ENCODE measurements at places on chromosomes 2 and 18.
A peak's percentile ranks its signal among the peaks of the same experiment; 100 is the strongest.

GRCh38 chr2:27798948-27799645 is 27.6 kb downstream of the MRPL33 start:
- DNase-seq: no peak

GRCh38 chr2:15303874-15304273 is 257.3 kb downstream of the NBAS start:
- DNase-seq: no peak

GRCh38 chr2:8581601-8582041 is 100.2 kb upstream of the ID2 start:
- DNase-seq: no peak

GRCh38 chr18:51668607-51669006 is 471.1 kb upstream of the MEX3C start:
- DNase-seq: no peak

- no peak for DNase-seq
Measured at GRCh38 chr18:25251068-25251467, 100.9 kb downstream of the ZNF521 start.

GRCh38 chr18:56562479-56562878 is 75.9 kb downstream of the TXNL1 start:
- no peak for DNase-seq

- no peak for DNase-seq
Measured at GRCh38 chr2:201126308-201127151, 10.6 kb downstream of the CFLAR start.

DNA sequence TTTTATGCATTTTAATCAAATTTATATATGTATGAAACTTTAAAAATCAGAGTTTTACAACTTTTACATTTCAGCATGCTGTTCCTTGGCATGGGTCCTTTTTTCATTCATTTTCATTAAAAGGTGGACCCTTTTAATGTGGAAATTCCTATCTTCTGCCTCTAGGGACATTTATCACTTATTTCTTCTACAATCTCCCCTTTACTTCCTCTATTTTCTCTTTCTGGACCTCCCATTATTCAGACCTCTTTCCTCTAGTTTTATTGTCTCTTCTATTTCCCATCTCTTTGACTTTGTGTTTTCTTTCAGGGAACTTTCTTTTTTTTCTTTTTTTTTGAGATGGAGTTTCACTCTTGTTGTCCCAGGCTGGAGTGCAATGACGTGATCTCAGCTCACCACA is 5.7 kb downstream of the PROC start:
- DNase-seq: no peak

DNA sequence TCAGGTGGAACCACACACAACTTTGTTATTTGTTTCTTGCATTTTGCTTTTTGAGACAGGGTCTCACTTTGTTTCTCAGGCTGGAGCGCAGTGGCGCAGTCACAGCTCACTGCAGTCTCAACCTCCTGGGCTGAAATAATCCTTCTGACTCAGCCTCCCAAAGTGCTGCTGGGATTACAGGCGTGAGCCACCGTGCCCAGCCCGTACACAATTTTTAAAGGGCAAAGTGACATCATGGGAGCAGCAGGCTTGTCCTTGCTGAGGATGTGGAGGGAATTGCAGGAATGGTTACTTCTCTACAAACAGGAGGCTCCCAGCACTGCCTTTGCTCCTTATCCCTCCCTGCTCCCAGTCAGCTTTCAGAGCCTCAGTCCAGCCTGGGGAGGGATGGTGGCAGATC is 355.9 kb upstream of the KLHL29 start:
- DNase-seq: no peak

DNA sequence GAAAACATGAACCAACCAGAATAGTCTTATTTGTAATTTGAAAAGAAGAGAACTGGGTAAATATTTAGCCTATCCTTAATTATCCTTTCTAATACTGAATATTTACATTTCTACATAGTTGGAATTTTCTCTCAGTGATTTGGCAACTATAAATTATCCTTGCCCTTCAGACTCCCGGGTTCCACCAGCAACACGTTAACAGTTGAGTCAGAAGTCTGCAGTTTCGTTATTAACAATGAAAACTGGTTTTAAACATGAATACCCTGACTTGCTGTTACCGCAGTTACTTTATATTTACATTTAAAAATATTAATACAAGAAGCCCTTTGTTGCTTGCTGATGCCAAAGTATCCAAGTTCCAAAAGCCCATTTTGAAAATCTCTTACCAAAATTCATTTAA is 673.0 kb downstream of the ARHGAP15 start:
- DNase-seq: no peak

DNA sequence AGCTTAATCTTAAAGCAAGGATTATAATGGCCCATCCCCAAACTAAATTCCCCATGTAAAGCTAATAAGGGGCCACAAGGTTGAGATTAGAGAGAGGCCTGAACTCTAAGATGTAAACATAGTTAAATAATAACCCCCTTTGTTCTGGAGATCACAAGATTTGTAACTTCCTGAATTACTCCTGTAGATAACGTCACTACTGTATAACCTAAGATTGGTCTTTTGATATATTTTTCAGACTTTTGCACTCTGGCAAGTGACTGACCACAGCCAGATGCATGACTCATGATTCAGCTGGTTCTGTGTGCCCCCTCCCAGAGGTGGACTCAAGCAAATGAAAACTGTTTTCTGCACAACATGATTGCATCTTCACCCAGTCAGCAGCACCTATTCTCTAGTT is 686.0 kb upstream of the DDX18 start:
- no peak for DNase-seq

- no peak for DNase-seq
Measured at GRCh38 chr2:189234991-189235390, 55.4 kb upstream of the COL5A2 start.

DNA sequence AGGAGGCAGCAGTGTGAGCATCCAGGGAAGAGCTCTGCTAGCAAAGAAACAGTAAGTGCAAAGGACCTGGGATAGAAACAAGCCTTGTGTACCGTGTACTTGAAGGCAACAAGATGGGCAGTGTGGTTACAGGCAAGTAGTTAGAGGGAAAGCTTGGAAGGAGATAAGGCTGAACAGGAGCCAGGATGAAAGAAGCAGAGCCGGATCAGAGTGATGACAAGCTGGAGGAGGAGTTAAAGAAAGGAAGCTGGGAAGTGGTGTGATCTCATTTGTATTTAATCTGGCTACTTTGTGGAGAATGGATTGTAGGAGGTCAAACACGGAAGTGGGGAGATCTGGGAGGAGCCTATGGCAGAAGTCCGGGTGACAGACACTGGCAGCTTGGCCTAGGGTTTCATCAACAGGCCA is 44.7 kb upstream of the VPS54 start:
- DNase-seq: no peak

DNA sequence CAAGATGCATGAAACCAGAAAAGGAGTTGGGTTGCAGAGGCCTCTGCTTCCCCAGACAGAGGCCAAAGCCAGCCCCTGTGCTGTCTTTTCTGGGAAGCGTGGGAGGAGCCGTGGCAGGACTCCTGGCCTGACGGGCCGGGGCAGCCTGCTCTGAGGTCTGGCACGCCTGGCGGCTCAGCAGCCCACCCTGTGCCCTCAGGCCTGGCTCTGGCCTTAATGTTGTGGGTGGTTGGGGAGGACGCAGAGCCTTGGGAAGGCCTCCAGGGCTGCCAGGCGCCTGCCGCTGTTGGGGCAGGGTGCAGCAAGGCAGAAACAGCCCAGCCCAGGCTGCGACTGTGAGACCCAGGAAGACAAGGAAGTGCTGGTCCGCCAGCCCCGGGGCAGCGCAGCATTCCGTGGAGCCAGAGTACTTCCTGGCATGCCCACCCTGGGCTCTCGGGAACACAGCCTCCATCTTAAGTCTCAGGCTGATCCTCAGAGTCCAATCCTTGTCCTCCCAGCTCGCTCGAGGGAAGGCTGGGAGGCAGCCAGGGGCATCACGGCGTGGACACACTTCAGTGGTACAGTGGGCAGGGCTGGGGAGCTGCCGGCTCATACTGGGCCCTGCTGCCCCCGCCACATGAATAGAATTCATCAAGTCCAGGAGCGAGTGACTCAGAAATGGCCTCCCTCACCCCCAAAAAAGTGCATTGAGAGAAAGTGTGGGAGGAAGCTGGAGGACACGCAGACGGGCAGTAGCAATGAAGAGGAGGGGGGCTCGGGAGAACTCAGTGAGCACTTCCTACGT is 72.6 kb downstream of the EMX1 start:
- DNase-seq: no peak

- DNase-seq: no peak
Measured at GRCh38 chr18:43113220-43113895, 2.1 kb downstream of the RIT2 start.

- DNase-seq: peak; percentile 13
Measured at GRCh38 chr18:54946149-54946581, 13.1 kb downstream of the CCDC68 start.
